ENCODE measurements at places on chromosomes 3 and 15.

DNA sequence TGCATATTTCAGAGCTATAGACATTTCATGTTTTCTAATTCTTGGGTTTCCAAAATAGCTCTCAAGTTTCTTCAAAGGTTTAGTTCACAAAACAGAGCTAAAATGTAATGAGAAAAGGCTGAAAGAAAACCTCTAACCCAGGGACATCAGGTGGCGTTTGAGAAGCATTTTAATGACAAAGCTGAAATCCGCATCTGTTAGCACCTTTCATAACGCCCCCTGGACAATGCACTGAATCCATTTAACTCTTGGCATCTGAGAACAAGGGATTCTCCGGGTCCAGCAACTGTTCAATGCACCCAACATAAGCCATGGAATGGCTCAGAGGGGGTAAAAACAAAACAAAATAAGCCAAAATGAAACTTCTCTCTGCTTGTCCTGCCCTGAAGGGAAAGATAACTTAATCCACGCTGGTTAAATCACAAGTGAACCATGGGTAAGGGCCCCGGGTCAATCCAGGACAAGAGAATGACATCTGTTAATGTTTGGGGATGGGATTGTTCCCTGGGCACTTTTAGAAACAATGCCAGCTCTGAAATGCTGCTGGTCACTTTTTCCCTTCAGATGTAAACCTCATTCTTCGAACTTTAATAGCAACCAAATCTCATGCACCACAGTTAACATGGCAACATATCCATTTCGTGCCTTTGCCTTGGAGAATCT lies 466.2 kb upstream of the ADAMTS9 start:
- DNase-seq: no peak

DNA sequence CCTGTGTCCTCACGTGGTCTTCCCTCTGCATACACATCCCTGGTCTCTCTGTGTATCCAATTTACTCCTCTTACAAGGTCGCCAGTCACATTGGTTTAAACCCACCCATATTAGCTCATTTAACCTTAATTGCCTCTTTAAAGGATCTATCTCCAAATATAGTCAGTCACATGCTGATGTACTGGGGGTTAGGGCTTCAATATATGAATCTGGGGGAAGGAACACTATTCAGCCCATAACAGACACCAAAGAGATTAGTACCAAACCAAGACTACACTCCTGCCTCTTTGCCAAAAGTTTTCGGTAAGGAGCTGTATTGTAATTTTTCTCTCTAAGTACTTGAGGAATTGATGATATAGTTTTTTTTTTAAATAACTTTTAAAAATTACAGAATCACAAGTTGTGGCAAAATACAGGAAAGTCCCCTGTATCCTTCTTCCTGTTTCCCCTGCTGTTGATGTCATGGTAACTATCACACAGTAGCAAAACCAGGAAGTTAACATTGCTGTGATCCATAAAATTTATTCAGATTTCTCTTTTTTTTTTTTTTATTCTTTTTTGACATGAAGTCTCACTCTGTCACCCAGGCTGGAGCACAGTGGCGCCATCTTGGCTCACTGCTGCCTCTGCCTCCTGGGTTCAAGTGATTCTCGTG lies 67.8 kb downstream of the SLCO3A1 start:
- no peak for DNase-seq

DNA sequence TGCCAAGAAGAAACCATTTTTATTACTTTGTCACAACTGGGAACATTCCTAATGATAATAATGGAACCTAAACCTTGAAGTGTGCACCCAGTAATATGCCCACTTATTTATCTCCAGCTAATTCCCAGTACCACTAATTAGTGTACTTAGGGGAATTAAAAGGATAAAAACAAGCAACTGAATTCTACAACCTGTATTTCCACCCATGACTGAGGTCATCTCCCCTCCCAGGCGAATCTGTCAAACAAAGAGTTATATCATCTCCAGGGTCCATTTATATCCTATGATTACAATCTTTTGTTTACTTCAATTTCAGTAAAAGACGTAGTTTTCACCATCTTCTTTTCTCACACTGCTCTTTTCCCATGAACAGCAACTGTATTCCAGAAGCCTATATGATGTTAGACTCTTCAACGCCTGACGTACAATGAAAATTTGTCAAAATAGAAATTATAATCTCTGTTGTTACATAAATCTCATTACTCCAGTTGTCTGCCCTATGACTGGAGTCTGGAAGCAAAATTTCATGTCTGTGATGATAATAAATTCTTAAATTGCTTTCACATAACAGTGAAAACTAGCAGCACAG lies 177.6 kb downstream of the GOLIM4 start:
- DNase-seq: no peak

DNA sequence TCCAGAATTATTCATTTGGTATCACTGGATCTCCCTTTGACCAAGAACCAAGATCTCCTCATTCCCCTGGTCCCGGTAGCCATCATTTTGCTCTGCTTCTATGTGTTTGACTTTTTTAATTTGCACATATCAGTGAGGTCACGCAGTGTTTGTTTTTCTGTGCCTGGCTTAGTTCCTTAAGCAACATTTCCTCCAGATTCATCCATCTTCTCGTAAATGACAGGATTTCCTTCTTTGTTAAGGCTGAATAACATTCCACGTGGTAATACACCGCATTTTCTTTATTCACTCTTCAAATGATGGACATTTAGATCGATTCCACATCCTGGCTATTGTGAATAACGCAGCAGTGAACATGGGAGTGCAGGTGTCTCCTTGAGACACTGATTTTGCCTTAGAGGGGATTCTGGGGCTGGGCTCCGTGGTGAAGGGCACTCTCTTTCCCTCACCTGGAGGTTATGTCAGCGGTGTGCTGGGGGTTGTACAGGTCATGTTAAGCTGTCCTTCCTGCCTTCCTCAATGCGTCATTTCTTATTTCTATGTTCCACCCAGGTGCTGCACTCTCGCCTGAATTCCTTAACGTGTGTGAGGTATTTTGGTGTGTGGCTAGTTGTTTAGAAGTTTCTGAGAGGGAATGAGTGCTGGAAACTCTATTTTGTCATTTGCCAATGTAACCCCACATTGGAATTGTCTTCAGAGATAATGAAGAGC lies 212.2 kb downstream of the LPP start:
- no peak for DNase-seq

- peak; percentile 28 for DNase-seq
These were observed 27.8 kb downstream of the ACSBG1 start for GRCh38 chr15:78206326-78207109.

DNA sequence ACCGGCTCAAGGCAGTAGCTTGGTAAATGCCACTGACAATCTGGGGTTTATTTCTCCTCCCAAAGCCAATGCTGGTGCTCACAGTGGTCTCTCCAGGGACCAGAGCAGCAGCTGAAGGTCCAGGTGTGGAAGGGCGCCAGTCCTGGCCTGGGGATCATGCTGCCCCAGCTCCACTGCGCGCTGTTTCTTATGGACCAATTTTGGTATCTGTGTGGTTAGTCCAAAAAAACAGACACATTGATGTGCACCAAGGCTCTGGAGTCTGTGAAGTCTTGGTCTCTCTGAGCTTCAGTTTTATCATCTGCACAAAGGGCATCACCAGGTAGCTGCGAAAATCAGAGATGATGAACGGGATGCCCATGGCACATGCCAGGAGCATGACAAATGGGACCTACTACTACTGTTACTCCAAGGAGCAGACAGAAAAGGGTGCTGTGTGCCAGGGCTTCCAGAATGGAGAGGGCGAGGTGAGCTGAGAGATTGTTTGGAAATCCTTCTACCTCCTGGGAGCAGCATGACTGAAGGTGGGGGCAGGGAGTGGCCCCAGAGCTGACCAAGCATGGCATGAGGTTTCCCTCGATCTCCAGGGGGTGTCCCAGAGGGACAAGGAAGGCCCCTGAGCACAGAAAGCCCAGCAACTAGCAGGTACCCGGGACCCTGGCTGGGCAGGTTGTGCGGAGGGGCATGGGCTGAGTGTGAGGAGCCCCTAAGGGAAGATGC lies 134.3 kb upstream of the PRR20G start:
- DNase-seq: no peak

DNA sequence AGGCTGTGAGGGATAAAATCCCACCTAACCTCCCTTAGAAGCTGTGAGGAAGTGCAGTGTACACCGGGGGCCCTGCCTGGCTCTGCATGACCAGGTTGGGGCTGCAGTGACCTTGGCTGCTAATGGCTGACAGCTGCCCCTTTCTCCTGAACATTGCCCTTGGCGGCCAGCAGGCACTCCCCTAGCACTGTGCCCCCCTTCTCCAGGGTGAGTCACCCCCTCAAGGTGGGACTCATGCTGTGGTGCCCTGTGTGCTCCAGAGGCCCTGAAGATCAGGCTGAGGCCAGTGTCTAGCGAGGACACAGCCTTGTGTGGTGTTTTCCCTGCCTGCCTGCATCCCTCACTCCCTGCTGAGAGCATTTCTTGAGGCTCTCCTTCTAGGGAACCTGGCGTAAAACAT lies 21.0 kb upstream of the FGD5 start:
- DNase-seq: no peak

- DNase-seq: no peak
These were observed 169.7 kb downstream of the RSRC1 start for GRCh38 chr3:158279609-158280008.

- no peak for DNase-seq
These were observed 252.8 kb upstream of the CNTN6 start for GRCh38 chr3:839981-840380.

DNA sequence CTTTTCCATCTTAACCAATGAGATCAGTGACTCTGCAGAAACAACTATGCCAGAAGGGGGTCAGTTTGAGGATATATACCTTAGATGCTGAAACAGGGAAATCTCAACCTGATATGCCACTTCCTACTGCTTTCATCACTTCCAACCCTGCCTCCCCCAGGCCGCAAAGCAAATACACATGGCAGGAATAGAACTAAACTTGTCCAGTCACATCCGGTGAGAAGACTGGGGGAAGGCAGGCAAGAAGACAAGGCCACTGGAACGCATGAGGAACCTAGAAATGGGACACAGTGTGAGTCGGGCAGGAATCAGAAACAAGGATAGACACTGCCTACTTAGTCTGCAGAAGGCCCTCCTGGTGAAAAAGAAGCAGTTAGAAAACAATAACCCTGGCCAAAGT lies 90.6 kb downstream of the MYO5A start:
- no peak for DNase-seq

DNA sequence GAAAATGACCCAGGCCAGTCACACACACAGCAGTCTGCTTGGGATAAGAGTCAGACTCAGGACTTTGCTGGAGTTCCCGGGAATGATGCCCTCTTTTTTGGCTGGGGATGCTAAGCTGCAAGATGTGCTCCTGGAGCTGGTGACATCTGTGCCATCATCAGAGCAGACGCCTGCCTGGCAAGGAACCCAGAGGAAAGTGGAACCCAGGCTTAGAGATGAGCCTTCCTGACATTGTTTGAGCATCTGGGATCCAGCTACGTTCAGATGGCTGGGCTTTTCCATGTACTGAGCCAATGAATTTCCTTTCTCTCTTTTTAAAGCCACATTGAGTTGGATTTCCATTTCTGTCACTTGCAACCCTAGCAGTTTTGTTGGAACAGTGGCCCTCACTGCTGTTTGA lies 53.3 kb downstream of the EBLN2 start:
- no peak for DNase-seq

GRCh38 chr3:53238886-53239285 lies 16.9 kb downstream of the TKT start:
- DNase-seq: no peak

GRCh38 chr15:71083349-71083748 lies 31.9 kb upstream of the THSD4 start:
- peak; percentile 28 for DNase-seq

GRCh38 chr3:197151580-197151979 lies 122.0 kb upstream of the MELTF start:
- DNase-seq: peak; percentile 69

DNA sequence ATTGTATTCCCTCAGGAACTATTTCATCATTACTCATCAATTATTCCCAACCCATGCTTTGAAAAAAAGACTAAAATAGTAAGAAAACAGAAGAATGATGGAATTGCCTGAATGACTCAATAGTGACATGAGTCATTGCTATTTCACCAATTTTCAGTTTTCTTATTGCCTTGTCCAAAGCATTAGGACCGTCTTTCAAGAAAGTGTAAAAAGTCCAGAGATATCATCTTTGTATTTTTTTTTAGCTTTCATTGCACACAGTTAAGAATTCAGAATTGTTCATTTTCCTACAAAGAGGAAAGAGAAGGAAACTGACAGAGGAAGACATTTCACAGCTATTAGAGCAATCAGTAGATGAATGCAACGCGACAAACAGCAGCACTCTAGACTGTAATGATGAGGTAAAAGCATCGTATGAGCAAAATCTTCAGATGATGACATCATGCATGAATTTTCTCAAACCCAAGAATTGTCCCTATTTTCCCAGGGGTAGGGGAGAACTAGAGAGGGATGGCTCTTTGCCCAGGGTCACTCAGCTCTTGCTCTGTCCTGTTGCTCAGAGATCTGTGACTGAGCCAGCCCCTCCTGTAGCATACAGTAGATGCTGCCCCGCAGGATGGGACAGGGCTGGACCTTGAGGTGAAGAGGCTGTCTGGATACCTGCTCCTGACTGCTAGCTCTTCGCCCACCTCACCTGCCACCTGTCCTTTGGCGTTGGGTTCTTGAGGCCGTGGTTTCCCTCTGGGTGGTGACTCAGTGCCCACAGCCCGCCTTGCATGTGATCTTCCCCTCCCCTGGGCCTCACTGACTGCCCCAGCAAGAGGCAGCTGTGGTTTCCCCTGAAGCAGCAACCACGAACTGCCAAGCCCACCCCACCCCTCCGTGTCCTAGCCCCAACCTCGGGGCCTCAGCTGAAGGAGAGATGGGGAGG lies 84.8 kb downstream of the PPCDC start:
- peak; percentile 95 for DNase-seq

GRCh38 chr3:38617586-38617985 lies 31.9 kb downstream of the SCN5A start:
- no peak for DNase-seq

DNA sequence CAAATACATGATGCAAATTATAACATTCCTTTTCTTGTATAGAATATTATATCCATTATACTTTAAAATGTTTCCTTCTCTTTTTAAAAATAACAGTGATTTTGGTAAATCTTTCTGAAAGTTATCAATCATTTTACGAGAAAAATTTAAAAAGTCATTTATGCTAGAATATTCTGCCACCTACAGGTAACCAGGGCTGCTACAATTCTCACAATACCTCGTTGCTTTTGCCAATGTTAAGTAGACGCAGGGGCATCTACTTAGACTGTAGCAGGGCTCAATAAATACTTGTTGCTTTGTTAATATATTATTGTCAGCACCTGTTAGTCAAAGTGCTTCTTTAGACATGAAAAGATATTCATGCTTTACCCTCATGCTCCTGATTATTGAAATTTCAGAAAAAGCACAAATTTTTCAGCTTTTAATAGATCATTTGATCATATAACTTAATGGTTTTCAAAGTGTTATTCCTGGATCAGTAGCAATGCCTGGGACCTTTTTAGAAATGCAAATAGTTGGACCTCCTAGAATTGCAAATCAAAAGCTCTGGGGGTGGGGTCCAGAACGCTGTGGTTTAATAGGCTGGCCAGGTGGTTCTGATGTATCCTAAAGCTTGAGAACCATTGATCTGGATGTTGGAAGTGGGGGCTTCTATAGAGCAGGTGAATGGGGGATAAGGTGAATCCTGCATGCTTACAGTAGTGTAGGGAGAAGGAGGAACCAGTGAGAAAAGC lies 223.6 kb upstream of the PDZRN3 start:
- peak; percentile 52 for DNase-seq

Data from fibroblast of upper back skin (primary cell).